ENCODE measurements at places on chromosomes 7 and 10. TPM values are rescaled to one million over a fixed set of nuclear protein-coding genes. Genes with fewer than 3 reads are reported as not detected.

- no peak for DNase-seq
Measured at GRCh38 chr7:128390871-128391565, 18.8 kb downstream of the IMPDH1 start.

DNA sequence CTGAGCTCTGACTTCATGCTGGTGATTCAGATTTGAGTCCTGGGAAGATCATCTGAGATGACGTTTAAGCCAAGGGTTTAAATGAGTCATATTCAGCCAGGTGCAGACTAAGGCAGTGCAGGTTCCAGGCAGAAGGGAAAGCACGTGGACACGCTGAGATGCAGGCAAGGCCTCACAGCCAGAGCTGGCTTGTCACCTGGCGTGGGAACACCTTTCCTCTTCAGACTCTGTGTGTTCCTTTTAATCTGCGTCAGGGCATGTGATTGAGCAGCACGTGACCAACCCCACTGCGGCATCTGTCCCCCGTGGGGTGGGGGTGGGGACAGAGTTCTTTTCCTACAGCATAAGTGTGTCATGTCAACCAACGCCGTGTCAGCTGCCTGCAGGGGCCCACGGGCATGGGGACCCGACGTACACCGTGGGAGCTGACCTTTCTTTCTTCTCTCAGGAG lies 10.7 kb upstream of the IDI2 start:
- DNase-seq: peak; percentile 42

Gene ODAD2
- not detected for total RNA-seq

DNA sequence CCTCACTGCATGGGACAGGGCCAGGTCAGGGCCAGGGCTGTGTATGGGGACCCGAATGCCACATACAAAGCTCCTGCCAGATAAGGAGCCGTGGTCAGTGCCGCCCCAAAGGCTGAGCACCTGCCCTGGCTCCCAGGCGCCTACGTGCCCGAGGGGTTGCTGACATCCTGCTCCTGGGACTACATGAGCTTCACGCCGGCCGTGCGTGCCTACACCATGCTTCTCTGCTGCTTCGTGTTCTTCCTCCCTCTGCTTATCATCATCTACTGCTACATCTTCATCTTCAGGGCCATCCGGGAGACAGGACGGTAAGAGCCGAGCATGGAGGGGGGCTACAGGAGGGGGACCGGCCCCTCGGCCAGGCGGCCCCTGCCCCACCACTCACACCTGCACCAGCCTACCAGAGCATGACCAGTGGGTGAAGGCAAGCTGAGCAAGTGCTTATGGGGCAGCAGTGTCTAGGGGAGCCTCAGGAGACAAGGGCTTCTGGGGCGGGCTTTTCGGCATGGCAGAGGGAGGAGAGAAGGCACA lies 4.9 kb downstream of the OPN4 start:
- DNase-seq: no peak

DNA sequence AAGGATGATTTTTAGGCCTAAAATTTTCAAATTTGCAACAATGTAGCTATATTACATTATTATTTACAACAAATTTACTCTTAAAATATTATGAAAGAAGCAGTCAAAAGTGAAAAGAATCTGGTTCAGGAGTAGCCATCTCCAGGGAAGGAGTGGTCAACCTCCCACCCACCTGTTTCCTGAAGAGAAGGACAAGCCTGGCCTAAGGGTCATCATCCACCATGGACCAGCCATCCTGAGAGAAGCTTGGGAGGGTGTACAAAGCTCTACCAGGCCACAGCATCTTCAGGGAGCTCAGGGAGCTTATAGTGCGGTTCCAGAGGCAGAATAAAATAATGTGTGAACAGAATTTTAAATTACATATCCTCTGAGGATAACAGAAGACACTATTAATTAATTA lies 38.1 kb downstream of the COL1A2 start:
- no peak for DNase-seq

Gene FAM13C
- total RNA-seq: not detected

Gene CLCN1
- total RNA-seq: not detected

- no peak for DNase-seq
Measured at GRCh38 chr10:35409094-35409582, 72.8 kb downstream of the CCNY start.

DNA sequence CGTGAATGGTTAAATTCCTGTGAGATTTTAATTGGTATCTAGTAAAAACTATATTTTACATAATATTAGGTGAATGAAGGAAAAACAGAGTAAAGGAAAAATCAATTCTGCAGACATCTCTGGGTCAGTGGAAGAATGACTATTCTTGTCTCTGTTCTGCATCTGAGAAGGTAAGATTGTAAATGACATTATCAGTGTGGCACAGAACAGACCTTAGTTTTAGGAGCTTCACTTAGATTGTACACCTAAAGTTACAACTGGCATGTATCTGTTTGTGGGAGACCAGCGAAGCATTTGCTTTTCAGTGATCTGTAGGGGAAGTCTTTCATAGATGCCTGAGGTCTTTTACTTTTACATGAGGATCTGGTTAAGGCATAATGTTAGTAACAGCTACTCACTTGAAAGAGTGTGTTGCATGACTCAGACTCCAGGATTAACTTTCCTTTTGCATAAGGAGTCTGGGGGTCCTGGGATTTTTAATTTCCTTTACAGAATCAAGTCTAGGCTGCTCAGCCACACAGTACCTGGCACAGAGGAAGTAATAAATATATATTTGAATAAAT lies 56.2 kb downstream of the JMJD1C start:
- no peak for DNase-seq

Gene HUS1
- 68.1 TPM for total RNA-seq

DNA sequence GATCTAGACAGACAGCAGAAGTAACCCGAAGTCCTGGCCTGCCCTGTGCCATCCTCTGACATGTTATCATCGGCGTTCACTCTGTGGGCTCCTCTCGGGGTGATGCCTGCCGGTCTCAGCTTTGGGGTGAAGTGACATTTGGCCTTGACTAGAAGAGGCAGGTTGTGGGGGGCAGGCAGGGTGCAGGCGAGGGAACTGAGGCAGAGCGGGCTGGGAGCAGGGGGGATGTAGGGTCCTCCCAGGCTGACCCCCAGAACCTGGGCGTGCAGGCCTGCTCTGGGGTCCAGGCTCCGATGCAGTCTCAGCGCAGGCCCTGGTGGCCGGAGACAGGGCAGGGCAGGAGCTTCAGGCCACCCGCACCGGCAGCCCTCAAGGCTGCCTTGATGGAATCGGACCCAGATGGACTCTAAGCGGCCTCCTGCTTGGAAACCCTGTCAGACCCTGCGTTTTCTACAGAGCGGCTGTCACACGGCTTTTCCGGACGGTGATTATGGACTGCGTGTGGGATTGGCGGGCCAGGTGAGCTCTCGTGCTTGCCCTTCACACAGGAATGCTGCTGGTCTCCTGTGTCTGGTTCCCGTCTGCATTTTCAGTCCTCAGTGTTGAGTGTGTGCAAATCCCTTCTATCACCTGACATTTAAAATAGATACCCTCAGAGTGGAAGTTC lies 842 bp upstream of the JAKMIP3 start:
- no peak for DNase-seq

Measured in CD4-positive, CD25-positive, alpha-beta regulatory T cell (primary cell).